Kidney epithelial cell (primary cell): ENCODE measurements at places on chromosomes 5 and 9.

DNA sequence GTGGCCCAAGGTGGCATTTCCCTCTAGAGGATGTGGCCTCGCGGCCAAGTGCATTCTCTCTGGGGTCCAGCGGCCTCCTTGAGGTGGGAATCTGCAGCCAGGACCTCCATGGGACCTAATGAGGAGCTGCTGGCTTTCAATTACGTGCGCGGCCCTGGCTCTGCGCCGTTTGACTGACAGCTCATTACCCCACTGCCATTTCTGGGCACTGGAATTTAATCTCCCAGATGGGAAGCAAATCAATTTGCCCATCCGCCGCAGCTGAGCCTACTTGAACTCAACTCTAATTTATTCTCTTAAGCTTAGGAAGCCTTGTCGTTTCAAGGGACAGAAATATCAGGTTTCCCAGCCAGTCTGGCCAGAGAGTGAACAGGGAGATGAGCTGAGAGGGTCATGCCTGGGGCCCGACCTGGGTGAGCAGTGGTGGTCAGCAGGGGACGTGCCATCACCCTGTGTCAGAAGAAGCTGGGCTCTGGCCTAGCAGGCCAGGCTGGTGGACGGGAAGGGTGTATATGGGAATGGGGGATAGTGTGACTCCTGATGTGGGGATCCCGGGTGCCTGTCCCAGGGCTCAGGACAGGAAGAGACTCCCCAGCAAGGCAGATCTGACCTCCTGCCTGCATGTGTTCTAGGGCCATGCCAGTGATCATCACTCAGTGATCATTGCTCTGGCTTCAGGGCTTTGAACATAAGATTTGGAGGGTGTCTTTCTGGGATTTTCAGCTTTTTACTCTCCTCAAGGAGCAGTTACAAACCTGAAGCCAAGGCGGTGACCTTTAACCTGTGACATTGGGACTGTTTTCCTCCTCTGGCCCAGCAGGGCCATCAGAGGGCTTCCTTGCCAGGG is 69.7 kb downstream of the MACROH2A1 start:
- no peak for DNase-seq

DNA sequence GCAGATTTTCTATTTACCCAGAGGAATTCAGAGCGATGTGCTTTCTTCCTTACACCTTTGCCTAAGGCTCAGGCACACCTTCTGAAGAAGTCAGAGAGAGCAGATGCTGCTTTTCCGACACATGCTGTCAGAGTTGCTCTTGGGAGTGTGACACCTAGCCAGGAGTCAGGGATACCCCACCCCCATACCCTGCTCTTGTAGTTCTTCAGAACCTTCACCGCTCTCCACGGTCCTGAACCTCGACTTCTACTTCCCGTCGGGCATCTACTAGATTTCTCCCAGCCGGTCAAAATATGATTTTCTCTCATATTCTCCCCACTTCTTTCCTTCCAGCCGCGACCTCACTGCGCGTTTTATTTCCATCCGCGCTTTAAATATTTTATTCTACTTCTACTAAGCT is 1.7 kb downstream of the GRIN3A start:
- no peak for DNase-seq

DNA sequence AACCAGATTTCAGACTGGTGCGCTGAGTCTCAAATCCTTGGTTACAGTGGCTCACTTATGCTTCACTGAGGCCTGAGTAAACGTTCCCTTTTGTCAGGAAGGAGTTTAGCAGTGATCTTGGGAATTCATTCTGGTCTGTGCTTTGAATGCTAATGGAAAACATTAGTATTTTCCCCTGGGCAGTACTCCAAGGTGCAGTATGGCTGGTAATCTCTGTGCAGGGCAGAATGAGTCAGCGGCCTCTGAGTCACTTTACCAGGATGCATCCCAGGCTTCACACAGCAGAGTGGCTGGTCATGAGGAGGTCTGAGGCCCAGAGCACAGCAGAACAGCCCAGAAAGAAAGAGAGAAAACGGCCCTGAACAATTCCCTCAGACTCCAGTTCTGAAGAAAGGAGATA is 54.0 kb downstream of the PCA3 start:
- DNase-seq, result peak; percentile 88

DNA sequence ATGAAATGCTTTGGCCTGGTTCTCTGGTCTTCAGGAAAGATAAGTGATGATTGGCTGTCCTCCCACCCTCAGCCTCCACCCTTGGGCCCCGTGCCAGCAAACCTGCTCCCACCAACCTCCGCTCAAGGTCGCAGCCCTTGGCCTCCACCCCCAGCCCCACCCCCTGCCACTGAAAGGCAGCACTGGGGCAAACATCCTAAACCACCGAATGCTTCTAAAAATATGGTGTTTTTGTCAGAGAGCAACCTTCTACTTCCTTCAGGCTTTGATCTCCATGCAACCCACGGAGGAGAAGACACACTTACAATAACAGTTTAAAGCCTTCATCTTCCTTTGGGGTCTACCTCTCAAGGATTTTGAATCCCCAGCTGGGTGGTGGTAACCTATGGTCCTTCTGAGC is 24.0 kb upstream of the TCF7 start:
- DNase-seq, result no peak

DNA sequence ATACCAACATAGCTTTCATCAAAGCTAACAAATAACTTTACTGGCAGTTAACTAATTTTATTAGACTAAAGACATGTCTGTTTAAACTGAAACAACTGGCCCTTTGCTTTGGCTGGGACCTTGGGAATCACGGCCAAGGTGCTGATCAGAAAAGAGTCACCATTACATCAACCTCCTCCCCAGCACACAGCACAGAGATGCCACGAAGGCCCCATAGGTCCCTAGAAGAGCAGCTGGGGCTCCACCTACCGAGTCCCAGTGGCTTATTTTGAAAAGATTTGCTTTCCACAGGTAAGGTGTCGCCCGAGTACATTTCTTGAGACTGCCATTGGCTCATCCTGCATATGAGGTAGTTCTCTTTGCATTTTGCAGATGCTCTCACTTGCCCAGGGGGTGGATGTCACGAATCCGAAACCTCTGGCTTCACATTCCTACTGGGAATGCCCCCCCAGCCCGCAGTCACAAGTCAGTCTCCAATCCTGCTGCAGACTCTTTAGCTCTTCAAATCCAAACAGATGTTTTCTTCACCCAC is 18.8 kb upstream of the HSD17B3 start:
- no peak for DNase-seq

DNA sequence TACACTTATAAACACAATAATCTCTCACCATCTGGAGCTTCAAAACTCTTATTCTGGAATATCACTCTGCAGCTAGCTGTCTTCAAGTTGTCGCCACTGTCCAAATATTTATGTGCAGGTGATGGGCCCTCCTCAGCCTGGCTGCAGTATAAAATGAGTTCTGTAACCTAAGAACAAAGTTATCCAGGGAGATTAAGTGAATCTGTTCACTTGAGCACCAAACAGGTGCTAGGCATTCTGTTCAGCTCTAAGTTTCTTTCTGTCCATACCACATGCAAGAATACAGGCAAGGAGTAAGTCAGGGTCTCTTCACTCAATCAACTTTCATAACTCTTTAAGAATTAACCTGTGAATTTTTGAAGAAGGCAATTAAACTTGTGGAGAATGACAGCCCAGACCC is 344.1 kb downstream of the PLK2 start:
- DNase-seq, result no peak

- no peak for DNase-seq
These were observed 729.4 kb downstream of the MTRR start for GRCh38 chr5:8598356-8598755.

GRCh38 chr9:33178972-33179697 is 12.0 kb upstream of the B4GALT1 start:
- DNase-seq, result no peak

DNA sequence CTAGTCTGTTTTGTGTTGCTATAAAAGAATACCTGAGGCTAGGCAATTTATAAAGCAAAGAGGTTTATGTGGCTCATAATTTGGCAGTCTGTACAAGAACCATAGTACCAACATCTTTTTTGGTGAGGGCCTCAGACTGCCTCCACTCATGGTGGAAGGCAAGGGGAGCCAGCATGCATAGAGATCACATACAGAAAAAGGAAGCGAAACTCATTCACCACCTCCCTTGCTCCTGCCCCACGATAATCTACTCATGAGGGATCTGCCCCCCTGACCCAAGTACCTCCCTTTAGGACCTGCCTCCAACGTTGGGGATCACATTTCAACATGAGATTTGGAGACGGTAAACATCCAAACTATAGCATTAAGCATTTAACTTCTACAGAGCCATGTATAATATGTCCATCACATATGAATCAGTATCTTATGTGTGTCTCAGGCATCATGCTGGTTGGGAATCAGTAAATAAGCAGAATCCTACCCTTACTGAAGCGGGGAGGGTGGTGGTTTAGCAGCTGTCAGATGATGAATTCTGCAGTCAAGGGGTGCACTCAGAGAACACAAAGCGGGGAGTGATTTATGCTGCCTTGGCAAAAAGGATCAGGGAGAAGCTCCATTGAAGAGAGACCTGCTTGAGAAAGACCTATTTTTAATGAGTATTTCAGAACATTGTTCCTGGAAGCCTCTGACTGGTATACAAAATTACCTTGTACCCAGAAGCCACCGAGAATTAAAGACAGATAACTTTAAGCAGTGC is 34.8 kb downstream of the HMGXB3 start:
- no peak for DNase-seq

GRCh38 chr9:122036408-122036807 is 56.7 kb downstream of the TTLL11 start:
- no peak for DNase-seq

GRCh38 chr9:6243746-6244145 is 28.1 kb downstream of the IL33 start:
- DNase-seq, result peak; percentile 28

- no peak for DNase-seq
These were observed 500.2 kb upstream of the NUDT12 start for GRCh38 chr5:104062621-104063377.

- no peak for DNase-seq
These were observed 11.8 kb upstream of the EXOC3 start for GRCh38 chr5:431001-431710.

GRCh38 chr9:94613003-94613402 is 19.4 kb upstream of the FBP2 start:
- DNase-seq, result no peak

DNA sequence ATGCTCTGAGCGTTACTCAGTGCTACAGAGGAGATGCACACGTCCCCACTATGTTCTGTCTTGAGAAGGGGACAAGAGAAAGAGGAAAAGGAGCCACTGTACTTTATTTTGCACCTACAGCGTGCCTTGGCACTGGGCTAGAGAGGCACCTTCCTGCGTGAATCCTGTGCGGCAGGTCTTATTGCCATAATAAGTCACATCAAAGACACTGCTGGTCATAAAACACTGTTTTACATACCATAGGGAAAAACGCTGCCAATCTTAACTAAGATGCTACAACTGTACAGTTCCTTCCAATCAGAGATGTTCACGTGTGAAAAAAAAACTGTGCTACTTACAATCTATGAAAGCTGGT is 48.1 kb downstream of the NEURL1B start:
- DNase-seq, result no peak

DNA sequence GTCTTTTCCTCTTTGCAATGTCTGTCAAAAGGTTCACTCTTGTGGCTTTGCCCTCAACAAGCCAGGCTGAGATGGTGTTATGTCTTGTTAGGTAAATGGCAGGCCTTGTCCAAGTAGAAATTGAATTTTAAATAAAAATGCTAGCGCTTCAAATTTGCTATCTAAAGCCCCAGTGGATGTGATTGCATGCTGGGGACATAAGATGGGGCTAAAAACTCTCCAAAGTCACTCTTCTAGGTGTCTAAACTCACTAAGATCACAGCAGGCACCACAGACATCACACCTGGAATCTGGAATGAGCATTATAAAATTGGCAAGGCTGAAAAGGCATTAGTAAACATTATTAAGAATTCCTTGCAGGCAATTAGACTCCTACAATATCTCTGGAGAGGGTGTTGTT is 262.7 kb upstream of the CLINT1 start:
- no peak for DNase-seq

- no peak for DNase-seq
These were observed 419.5 kb upstream of the ACTBL2 start for GRCh38 chr5:57902095-57902494.

GRCh38 chr5:36692791-36693763 is 86.7 kb downstream of the SLC1A3 start:
- DNase-seq, result no peak

DNA sequence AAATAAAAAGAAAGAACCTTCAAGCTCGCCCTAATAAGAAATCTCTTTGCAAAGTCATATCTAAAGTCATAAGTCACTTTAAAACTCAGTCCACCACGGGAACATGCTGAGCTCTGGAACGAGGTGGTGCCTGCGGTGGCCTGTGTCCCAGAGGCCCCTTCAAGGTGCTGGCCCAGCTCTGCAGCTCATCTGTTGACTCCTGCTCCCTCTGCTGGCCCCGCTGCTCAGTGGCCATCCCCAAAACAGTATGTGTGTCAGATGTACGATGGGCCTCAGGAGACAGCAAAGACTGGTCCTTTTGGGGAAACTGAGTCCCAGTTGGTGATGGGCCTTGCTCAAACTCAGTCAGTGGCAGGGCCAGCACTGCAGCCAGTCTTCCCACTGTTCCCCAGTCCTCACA is 22.8 kb upstream of the FOXB2 start:
- no peak for DNase-seq

DNA sequence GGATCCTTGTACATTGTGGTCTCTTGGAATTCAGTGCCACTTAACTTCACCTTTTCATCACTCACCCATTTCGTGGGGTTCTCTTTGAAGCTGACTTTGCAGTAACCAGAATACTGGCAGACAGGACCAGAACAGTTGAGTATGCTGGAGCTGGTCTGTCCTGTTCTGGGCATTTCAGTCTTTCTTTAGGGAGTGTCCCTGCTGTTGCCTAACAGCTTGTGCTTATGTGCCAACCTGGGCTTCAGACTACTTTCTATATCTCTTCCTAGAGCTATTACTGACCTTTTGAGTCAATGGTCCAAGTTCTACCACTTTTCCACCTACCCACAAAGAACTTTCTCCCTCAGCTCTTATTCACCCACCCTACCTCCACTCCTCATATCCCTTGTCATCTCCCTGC is 10.0 kb upstream of the INSL6 start:
- no peak for DNase-seq

DNA sequence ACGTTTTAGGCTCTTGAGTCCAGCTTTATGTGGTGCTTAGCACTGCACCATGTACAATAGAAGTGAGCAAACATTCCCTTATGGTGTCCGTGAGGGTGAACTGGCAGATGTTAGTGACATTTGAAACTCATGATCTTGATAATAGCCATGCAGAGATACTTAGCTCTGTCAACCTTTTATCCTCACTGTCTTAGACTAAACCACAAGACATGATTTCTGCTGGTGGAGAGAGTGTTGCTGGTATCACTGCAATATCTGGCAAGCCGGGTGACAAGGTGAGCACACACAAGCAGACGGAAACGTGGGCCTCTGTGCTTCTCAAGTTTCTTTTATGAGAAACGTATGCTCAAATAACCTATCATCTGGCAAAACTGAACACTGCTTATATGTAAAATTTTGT is 68.4 kb downstream of the CAST start:
- DNase-seq, result no peak

DNA sequence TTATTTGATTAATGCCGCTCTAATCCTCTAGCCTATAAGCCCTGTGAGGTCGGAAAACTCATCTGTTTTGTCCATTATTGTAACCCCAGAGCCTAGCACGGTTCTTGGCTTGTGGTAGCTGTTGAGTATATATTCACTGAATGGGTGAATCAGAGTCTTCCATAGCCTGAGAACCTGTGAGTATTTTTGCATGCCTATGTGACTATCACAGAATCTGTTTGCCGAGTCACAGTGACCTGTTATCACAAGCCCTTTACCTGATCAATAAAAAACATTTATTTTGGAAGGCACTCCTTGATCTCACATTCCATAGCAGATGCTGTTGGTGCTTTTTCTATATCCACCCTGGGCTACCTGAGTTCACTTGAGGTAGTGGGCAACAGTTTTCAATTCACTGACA is 125.0 kb upstream of the STC2 start:
- DNase-seq, result no peak

GRCh38 chr9:129648092-129648763 is 6.3 kb upstream of the ASB6 start:
- no peak for DNase-seq
